GM12865 (cell line): ENCODE measurements at places on chromosomes 3 and 15.
A peak's percentile ranks its signal among the peaks of the same experiment; 100 is the strongest.

DNA sequence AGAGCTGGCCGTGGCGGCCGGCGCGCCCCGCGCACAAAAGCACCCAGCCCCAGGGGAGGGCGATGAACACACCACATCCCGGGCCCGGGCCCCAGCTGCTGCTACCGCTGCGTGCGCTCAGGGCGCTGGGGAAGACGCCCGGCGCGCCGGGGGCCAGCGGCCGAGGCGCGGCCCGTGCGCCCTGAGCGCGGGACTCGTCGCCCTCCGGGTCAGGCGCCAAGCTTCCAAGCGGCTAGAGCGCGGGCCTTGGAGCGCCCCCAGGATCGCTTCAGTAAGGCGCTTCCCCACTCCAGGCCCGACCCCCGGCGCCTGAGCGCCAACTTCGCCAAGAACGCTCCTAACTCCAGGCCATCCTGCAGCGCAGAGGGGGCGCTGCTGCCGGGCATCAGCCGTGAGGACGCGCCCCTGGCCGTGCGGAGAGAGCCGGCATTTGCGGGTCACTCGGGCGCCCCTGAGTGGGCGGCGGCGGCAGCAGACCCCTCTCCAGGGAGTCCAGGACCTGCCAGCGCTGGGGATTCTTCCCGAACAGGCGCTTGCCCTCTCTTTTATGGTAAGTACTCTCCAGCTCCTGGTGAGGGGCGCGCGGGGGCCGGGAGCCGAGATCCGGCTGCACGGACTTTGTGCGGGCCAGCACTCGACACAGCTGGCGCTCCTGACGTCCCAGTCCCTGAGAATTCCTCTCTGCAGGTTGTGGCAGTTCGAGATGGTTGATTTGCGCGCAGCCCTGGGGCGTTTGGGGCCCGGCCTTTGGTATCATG is 475 bp downstream of the SPSB4 start:
- no peak for DNase-seq

GRCh38 chr3:11582191-11582968 is 61.3 kb downstream of the VGLL4 start:
- DNase-seq: no peak

DNA sequence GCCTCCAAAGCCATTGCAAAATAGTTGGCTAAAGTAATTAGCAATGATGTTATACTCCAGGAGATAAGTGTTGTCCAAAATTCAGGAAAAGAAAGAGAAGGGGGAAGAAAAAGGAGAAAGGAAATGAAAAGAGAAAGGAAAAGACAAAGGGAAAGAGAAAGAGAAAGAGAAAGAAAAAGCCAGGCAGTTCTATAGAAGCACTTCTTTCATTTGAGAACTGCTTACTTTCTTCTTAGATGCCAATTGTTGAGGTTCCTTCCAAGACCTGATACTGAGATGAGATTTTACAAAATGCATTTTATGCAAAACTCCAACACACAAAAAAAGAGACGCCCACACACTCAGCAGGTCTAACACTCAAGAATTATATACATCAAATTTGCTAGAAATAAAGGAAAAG is 298.4 kb downstream of the KCNH8 start:
- DNase-seq: no peak

DNA sequence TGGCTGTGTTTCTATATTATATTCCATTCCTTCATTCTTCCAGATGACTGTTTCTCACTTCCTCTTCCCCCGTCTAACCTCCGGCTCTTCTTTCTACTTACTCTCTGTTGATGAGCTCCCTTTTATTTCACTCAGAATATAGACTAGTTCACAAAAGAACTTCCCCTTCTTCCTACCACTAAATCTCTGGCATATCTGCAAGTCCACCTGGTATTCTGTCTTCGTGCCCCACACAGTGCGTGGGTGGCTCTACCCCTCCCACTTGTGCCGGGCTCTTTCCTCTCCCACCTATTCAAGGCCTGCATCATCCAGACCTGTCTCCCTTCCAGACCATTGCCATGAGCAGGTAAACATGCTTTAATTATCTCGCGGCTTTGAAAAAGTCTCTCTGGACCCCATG is 73.0 kb downstream of the SCN10A start:
- DNase-seq: no peak

DNA sequence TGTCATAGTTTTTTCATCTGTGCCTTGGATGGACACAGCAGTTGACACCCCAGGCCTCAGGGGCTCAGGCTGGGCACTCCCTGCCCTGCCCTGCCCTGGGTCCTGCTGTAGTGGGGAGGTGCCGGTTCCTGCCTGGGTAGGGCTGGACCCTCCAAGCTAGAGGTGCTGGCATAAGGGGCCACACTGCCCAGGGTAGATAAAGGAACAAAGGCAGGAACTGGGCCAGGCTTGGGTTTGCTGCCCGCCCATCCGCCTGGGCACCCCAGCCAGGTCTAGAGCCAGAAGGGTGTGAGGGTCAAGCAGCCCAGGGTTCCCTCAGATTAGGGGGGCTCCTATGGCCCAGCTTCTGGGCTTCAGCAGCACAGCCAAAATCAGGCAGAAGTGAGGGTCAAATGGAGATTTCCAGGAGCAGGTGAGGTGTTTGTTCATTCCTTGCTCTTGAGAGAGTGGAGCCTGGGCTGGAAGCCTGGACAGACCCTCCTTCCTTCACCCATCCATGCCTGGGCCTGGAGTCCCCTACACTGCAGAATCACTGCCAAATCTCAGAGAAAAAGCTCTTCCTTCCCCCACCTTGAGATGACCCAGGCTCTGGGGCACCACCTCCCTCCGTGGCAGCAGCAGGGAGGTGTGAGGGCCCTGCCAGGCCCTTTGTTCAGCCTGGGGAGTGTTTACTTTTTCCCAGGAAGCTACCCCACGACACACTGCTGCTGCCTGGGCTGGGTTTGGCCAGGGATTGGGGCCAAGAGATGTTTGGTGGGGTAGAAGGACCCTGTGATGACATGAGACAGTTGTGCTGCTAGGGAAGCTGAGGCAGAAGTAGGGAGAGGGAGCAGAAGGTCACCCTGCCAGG is 7.1 kb downstream of the SEMA3F start:
- no peak for DNase-seq

GRCh38 chr3:3316521-3316920 is 137.0 kb upstream of the CRBN start:
- DNase-seq: no peak

- peak; percentile 72 for DNase-seq
Measured at GRCh38 chr3:51371943-51372557, 13.0 kb upstream of the MANF start.

GRCh38 chr3:5195605-5196004 is 8.1 kb downstream of the EDEM1 start:
- DNase-seq: peak; percentile 30

DNA sequence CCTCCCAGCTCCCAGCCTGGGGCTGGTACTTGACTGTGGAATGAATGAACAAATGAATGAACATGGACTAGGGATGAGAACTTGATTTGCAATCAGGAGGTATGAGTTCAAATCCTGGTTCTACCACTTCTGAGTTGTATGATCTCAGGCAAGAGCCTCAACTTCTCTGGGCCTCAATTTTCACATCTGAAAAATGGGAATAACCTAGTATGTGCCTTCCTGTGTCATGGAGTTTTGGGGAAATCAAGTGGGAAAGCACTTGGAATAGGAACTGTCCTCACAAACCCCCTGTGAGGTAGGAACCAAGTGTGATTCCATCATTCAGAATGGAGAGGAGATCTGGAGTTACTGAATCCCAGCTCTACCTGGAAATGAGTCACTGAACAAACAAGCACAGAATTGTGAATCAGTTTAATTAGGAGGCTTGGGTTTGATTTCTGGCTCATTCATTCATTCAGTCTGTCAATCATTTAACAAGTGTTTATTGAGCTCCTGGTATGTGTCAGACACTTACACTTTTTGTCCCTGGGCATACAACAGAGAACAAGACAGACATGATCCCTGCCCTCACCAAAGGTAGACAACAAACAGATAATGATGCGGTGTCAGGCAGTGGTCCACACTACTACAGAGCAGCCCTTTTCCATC is 29.7 kb downstream of the DNASE1L3 start:
- no peak for DNase-seq

- peak; percentile 69 for DNase-seq
Measured at GRCh38 chr15:63599401-63600000, 2.3 kb downstream of the FBXL22 start.

DNA sequence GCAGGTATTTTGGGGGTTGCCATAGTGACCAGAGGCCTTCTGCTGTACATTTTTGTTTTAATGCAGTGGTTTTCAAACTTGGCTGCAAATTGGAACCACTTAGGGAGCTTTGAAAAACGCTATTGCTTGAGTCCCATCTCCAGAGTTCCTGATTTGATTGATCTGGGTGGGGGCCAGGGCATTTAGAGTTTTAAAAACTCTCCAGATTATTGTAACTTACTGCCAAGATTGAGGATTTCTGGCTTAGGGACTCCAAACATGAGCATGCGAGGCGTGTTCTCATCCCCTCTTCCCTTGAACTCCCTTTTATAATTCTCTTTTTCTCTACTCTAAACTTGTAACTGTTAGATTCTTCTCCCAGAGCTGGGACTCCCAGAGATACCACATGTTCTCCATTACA is 340.8 kb upstream of the SUCLG2 start:
- no peak for DNase-seq

GRCh38 chr3:40642812-40643211 is 118.1 kb downstream of the ZNF621 start:
- DNase-seq: no peak

DNA sequence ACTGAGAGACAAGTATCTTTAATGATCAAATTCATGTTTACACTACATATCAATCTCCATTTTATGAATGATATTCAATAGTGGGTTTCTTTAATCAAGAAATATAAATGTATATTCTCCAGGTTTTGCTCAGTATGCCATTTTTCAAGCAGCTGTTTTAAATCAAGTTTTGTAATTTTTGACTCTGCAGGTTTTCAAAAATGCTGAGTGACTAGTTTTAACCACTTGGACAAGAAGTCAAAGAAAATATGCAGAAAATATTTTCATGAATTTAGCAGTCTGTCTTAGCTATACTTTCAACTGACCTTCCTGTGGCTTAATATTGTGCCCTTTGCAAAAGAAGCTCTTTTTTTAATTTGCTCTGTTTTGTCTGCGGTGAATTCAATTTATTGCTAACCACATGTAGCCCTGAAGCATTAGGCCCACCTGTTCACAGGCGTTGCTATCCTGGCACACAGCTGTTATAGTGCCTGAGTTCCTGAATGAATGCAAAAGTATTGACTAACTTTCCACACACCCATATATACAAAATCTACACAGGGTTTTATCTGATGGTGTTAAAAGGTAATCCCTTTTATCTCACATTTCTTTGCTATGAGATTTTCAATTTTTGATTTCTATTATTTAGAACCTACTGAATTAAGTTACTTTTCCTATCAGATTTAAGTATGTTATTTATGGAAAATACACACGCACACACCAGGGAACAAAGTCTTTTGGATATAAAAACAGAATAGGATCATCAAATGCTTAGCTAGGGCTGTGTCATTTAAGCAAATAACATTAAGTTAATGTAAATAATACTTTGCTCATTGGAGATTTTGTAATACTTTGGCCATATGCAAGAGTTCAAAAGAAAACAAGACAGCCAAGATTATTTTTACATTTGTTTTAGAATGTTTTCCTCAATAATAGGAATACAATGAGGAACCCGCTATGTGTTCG is 1166.1 kb upstream of the GBE1 start:
- DNase-seq: no peak

GRCh38 chr3:187021748-187022402 is 91.5 kb downstream of the ST6GAL1 start:
- DNase-seq: peak; percentile 90

DNA sequence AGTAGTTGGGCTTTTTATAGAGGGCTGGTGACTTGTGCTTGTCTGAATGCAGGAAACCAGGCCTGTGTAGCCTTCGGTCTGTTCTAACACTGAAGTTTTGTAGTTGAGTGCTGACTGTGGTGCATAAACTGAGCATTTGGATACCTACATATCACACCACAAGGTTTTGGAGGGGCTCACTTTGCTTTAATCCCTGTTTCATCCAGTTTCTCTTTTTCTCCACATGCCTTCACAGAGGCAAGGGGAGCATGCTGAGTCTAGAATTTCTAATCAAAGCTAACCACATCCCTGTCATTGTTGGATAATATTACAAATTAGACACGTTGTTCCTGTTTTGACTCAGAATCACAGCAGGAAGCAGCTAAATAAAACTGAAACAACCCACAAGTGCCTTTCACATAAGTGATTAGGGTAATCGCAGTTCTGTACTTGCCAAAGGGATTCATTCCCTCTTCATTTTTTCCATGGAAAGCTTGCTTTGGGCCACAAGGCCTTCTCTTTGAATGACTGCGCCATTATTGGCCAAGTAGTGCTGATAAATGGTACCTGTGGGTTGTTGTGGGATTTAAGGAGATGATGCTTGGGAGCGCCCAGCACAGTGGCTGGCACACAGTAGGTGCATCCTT is 48.9 kb downstream of the TGFBR2 start:
- peak; percentile 53 for DNase-seq

DNA sequence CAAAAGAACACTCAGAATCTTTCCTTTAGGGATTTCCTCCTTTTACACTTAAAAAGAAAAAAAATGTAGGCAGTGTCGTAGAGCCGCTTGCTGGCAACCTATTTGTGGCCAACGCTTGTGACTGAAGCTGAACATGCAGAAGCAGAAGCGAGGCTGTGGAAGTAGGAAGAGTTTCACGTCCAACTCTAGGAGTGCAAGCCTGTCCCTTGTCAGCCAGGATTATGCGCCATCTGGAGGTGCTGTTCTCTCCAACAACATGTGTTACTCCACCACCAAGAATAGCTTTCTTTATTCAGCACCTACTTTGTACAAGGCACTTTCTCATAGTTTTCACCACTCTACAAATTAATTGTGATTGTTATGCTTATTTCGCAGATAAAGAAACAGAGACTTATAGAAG is 223.2 kb upstream of the LMCD1 start:
- no peak for DNase-seq

- no peak for DNase-seq
Measured at GRCh38 chr3:152517502-152517901, 248.8 kb downstream of the MBNL1 start.

GRCh38 chr15:79283252-79284048 is 928 bp downstream of the ANKRD34C start:
- DNase-seq: peak; percentile 14

GRCh38 chr15:60162251-60162967 is 158.3 kb downstream of the FOXB1 start:
- DNase-seq: no peak

DNA sequence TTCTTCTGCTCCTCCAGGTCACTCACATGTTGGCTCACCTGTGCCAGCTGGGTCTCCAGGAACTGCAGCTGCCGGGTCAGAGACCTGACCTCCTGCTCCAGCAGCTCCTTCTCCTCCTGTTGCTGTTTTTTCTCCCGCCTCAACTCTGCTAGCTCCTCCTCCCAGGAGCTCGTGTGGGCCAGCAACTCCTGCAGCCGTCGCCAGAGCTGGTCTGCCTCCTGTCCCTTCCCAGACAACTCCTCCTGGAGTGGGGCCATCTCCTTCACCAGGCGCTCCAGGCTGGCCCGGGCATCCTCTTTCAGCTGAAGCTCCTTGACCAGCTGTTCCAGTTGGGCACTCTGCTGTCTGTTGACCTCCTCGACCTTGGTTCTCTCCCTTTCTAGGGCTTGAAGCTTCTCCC is 24.5 kb downstream of the CXCR6 start:
- DNase-seq: no peak

DNA sequence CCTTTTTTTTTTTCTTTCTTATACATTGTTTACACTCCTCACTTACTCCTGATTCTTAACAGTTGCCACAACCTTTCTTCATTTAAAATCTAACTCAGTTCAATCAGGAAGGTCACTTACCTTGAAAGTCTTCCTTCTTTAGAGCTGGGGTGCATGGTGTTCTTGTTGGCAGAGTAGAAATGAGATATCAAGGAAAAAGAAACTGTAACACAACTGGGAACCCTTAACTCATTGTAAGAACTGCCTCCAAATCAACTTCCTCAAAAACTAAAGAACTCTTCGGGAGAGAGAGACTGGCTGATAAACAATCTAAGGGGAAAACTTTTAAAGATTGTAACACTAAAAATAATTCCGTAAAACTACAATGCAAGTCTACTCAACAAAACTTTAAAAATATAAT is 1.4 kb upstream of the APPL1 start:
- no peak for DNase-seq
